ENCODE measurements at places on chromosomes 3 and 15.

DNA sequence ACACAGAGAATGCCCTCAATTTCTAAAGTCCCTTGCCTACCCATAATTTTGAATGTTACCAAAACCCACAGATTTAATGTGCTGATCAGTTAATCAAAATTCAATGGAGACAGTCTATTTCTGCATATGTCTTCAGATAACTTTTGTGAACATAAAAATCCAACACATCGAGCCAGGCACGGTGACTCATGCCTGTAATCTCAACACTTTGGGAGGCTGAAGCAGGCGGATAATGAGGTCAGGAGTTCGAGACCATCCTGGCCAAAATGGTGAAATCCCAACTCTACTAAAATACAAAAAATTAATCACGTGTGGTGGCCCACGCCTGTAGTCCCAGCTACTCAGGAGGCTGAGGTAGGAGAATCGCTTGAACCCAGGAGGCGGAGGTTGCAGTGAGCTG is 49.3 kb downstream of the PEAK1 start:
- no peak for DNase-seq

- no peak for DNase-seq
Observed at GRCh38 chr3:82376883-82377282, 615.4 kb upstream of the GBE1 start.

DNA sequence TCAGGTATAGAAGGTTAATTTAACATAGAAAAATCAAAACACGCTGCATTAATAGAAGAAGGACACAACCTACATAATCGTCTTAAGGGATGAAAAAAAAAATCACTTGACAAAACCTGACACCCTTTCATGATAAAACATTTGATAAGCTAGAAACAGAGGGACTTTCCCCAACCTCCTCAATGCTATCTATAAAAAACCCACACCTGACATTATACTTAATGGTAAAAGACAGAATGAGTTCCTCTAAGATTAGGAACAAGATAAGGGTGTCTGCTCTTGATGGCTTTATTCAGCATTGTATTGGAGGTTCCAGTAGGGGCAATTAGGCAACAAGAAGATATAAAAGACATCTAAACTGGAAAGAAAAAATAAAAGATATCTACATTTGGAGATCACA is 69.9 kb upstream of the KBTBD8 start:
- no peak for DNase-seq

- no peak for DNase-seq
Observed at GRCh38 chr3:99648101-99648500, 9.7 kb downstream of the COL8A1 start.

- no peak for DNase-seq
Observed at GRCh38 chr3:143119009-143119914, at the start of gene CHST2. Gene CHST2, plus strand, starts transcription at chr3:143119771. Its CDS starts 1,046 bp downstream, at chr3:143120817.

DNA sequence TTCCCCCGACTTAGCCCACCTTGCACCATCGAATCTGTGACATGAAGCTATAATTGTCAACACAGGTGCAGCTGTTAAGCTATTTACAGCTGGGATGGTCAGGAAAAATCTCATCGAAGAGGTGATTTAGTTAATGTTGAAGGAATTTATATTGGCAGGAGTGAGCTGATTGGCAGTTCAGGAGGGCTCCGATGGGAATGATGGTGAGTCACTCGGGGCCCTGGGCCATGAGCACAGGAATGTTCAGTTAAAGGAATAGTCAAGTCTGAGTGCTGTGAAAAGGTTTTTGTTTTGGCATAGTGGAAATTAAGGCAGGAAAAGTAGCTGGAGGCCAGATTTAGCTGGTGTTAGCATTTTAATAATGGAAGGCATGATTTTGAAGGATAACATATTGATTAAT is 95.7 kb downstream of the OXSM start:
- no peak for DNase-seq

GRCh38 chr15:35376707-35377106 is 169.3 kb downstream of the DPH6 start:
- DNase-seq = no peak

DNA sequence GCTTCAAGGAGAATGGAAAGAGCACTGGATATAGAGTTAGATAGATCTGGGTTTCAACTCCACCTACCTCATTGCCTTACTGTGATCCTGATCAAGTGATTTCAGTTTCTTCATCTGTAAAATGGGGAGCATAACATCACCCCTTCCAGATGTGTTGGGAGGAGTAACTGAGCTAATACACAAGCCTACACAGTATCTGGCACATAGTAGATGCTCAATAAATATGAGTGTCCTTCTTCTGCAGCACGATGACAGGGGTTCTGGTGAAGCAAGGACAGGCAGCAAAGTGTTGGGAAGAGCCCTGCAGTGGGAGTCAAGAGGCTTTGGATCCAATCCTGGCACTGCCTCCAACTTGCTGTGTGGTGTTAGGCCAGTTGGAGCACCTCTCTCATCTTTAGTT is 270.0 kb downstream of the UACA start:
- no peak for DNase-seq

- DNase-seq = no peak
Observed at GRCh38 chr3:9826815-9827573, 16.8 kb downstream of the RPUSD3 start.

- DNase-seq = no peak
Observed at GRCh38 chr3:4754180-4755086, 224.8 kb upstream of the BHLHE40 start.

DNA sequence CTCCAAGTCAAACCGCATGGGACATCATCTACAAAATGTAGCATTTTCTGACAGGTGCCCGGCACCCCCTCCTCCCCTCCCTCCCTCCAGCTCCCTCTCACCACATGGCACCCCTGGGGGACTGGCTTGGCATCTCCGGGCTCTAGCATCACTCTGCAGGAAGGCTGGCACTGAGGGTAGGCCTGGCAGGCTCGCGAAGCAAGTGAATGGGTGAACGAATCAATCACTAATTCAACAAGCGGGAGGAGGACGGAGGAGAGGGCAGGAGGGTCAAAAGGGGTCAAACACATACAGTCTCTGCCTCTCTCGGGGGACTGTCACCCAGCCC is 155.7 kb downstream of the NUP210 start:
- DNase-seq = no peak

DNA sequence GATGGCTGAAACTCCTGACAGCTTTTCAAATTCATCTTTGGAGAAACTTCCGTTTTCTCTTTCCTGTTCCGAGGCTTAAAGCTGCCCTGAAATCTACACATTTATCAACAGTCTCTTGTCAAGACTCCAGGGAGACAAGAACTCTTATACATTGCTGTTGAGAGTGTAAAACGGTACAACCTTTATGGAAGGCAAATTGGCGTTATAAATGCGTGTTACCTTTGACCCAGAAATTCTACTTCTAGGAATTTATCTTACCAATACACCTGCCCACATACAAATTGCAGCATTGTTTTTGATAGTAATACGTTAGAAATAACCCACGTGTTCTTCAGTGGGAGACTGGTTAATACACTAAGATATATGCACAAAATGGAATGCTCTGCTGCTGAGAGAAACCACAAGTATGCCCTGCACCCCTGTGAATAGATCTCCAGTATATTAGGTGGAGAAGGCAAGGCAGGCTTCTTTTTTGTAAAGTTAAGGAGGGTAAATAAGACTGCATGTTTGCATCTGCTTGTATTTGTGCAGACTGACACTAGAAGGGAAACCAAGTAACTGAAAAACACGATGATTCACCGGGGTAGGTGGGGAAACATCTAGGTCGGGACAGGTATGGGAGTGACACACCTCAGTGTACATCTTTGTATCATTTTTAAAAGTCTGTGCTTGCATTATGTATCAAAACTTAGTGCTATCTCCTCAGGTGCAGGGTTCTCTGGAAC is 97.5 kb downstream of the IGF1R start:
- no peak for DNase-seq

DNA sequence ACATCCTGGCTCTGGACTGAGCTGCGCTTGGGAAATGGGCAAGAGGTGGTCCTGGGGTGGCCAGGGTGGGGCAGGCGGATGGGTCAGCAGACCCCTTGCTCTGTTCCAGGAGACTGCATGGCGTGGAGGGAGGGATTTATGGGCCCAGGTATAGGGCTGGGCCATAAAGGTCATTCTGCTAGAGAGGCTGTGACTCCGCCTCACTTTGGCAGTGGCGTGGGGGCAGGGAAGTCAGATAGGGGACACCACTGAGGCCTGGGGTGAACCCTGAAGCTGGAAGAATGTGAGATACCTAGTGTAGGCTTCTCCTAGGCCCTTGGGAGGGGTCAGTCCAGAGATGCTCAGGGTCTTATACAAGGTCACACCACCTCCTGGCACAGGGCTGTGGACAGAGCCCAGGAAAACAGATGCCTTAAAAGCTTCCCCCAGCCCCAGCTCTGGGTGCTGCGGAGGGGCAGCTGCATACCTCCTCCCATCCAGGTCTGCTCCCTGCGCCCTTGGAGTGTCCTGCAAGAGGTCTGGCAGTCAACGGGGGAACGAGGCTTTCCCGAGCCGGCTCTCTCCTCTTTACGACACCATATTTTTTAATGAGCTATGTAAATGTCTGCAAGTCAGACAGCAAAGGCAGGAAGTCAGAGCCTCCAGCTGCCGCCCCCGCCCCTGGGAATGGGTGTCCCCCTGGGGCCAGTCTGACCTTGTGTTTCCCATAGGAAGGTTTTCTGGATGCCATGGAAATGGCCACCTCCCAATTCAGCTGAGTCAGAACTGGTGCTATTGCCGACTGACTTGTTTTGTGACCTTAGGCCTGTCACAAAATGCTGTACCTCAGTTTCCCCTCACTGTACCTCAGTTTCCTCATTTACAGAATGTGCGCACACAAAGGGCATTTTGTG is 26.3 kb downstream of the LINGO1 start:
- no peak for DNase-seq

GRCh38 chr3:172090035-172090434 is 50.7 kb downstream of the FNDC3B start:
- DNase-seq = no peak

DNA sequence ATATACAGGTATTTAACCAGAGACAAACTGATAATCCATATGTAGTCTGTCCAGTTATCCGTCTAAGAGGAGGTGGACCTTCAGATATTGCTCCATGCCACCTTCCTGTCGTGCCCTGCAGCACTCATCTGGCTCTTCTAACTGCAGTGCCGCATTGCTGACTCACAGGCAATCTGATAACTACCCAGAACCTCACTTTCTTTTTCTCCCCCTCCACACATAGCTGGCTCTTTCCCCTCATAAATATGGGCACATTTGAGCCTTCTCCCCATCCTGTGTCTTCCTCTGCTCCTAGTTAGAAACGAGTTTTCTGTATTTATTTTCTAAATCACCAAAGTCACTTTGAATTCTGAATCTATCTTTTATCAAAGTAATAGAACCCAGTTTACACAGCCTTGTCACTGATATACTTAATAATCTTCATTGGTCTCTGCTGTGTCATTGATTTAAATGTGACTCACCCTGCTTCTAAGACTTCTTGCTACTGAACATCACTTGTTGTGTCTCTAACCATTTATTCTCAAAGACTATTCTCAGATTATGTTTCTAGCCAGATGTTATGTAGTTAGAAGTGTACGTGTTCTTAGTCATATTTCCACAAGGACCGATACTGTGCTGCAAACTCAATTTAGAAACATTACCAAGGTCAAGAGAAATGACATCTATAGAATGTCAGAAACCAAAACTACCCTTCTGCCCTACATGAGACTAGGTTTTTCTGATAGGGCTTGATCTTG is 17.4 kb upstream of the KCNMB2 start:
- no peak for DNase-seq

GRCh38 chr3:183766745-183767606 is 58.4 kb downstream of the MAP6D1 start:
- DNase-seq = peak; percentile 69

- peak; percentile 41 for DNase-seq
Observed at GRCh38 chr15:63553388-63553791, 43.8 kb upstream of the FBXL22 start.

DNA sequence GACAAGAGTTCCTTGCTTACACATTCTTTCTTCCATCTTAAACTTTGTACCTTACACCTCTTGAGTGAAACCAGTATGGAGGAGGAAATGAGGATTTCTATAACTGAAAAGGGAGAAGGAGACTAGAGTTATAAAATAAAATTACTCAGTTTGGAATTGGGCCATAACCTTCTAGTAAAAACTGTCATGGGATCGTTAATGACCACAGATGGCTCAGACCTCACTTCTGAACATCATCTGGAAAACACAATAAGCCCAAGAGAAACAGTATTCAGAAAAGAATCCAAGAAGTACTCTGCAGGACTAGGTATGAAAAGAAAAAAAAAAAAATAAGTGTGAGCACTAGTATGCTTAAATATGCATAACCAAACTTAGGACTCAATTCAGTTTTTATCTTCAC is 12.1 kb downstream of the GAP43 start:
- DNase-seq = no peak

GRCh38 chr15:82750831-82751180 is 41.1 kb upstream of the AP3B2 start:
- no peak for DNase-seq

DNA sequence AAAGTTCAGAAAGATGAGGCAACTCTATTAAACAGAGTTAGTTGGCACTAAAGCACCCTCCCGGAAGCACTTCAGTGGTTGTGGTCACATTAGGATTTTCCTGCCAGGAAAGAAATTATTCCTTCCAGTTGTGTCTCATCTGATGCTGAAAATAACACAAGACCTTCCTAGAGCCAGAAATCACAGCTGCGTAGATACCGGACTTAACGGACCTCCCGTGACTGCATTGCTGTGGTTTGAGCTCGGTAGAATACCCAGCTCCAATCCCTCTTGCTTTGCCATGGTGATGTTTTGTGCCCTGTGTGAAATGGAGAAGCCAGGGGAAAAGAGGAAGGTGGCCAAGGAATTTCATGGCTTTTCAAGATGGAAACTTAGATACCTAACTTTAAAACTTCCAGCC is 215.0 kb upstream of the IGF1R start:
- no peak for DNase-seq

DNA sequence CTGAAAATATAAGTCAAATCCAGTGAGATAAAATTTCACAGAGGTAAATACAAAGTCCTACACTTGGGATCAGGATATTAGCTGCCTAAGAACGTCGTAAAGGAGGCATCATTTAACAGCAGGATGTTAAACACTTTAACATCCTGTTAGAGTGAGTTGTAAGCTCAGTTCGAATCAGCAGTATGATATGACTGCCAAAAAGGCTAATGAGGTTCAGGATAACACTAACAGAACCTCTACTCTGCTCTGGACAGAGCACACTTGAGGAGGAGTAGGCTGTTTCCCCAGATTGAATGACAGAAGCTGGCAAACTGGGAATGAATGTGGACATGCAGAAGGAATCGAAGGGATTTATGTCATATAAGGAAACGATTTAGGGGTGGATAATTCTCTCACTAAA is 227.1 kb upstream of the CD96 start:
- DNase-seq = no peak

- DNase-seq = peak; percentile 73
Observed at GRCh38 chr3:40179016-40179415, 130.5 kb upstream of the EIF1B start.

GRCh38 chr3:44237665-44238064 is 4.0 kb upstream of the TOPAZ1 start:
- no peak for DNase-seq

DNA sequence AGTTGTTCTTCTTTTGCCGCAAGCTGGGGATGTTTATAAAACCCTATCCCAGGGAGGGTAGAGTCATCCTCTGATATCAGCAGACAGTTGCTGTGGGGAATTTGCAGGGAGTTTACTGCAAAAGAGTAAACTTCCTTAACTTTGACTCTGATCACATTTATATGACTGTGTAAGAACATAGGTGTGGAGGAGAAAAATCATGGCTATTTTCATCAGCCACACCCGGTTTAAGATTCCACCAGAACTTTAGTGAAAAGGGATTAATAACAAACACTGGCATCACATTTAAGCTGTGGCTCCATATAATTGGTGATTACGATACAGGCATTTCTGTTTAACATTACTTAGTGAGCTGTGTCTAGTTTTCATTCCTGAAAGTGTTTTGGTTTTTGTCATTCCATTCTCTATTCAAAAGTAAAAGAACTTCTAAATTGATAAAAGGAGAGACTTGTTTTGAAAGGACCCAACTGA is 143.1 kb downstream of the MYLK start:
- no peak for DNase-seq
